Peyer's patch (tissue), 4 donors: ENCODE measurements at places on chromosomes 6 and 20. TPM values are rescaled to one million over a fixed set of nuclear protein-coding genes. Genes with fewer than 3 reads are reported as not detected.

- DNase-seq = no peak
These were observed 219.6 kb upstream of the CHD6 start for GRCh38 chr20:41837669-41838224.

- DNase-seq = no peak
These were observed 12.1 kb downstream of the TBX18 start for GRCh38 chr6:84752118-84752850.

DNA sequence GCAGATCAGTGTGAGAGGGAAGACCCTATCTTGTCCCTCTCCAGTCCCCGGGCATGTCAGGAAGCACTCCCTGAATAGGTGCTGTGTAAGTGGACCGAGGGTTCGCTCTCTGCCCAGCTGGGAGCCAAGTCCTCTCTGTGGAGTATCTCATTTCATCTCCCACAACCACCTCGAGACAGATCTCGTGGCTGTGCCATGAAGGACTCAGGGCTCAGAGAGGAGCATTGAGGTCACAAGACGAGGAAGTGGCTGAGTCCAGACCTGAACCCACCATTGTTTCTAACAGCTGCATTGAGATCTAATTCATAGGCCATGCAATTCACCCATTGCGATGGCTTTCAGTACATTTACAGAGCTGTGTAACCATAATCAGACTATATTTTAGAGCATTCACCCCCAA is 34.7 kb upstream of the STX16 start:
- no peak for DNase-seq

DNA sequence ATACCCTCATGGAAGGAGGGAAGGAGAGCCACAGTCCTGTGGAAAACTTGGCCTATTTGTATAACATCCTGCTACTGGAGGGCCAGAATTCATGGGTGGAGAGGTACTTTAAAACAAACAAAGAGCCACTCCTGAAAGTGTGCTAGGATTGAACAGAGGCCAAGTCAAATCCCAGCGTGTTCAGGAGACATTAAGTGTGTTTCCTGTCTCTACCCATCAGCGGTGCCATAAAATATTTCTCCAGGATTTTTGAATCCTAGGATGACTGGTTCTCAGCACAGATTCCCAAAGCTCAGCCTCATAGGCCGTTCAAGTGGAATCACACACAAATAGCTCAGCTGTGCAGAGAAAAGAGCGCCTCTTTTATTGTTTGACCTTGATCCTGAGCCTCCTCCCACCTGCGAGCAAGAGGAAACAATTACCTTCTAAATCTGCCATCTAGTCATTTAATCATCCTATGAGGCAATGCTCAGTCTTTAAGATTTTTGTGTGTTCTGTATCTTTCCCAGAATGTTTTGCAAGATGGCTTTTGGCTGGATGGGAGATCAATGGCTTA is 31.8 kb upstream of the RALGAPA2 start:
- no peak for DNase-seq

DNA sequence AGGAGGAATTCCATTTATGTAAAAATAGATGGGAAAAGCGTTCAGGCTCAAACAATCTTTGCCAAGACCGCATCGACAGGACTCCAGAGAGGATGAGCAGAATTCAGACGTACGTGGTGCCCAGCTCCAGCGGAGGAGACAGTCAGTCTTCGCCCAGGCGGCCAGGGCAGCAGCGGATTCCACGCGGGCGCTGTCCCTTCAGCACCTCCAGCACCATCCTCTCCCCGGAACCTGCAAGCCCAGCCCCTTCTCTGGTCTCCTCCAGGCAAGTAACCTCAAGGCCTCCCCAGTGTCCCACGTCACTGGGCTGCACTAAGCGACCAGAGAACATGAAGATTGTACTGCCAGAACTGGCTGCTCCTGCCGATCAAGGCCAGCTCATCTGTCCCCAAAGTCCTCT is 2.8 kb upstream of the KCNQ2 start:
- DNase-seq = no peak

DNA sequence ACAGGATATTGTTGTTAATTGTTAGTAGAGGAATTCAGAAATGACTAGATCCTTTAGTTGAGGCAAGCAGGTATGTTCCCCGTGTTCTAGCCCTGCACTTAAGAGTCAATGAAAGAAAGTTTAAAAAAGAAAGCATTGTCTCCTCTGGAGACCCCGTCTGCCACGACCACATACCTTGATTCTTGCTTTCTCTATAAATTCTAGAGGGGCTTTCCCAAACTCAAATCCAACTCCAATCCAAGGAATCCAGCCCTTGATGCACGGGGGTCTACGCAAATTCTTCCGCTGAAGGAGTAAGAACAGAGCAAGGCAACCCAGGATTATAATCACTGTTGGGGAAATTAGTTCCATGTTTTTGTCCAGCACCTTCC is 401 bp downstream of the CYP39A1 start:
- no peak for DNase-seq

Gene EDN3
- 112 TPM for total RNA-seq

Gene KIF16B
- total RNA-seq = 70.5 TPM

Gene SCAF8
- 63.5 TPM for total RNA-seq

Gene MATN4
- not detected for total RNA-seq
